ENCODE measurements at places on chromosomes 1 and 21.
A peak's percentile ranks its signal among the peaks of the same experiment; 100 is the strongest.

DNA sequence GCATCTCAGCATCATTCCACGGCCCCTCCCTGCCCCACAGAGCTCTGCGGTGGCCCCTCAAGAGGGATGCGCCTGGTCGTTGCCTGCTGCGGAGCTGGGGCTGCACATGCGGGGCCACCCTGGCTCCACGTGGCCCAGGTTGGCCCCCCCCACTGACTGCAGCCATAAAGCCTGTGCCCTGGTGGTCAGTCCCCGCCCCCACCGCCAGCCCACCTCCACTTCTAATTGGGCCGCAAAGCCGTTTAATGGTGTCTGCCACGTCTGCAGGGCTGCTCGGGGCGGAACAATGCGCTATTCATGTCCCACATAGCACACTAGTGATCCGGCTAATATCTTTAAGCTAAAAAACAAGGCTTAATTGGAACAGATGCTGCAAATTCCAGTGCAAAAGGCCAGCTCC lies 33.5 kb upstream of the ACTRT2 start:
- no peak for DNase-seq

DNA sequence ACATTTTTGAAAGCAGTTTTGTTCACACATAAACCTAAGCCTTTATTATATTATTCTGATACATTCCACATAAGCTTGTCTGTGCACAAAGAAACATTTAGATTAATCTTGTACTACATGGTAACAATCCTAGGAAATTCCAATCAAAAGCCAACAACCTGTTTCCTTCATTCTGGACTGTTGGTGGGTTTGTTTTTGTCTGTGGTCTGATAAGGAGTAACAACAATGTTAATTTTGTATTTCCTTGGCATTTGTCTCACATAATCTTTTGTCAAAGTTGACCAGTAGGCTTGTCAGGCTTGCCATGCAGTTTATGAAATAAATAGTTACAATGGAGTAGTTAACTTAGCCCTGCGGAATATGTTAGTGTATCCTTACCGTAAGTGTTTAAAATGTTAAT lies 183.3 kb downstream of the DHRS3 start:
- no peak for DNase-seq

- peak; percentile 60 for DNase-seq
These were observed 17.1 kb upstream of the PRRC2C start for GRCh38 chr1:171468120-171468750.

- no peak for DNase-seq
These were observed 144.2 kb upstream of the BEND5 start for GRCh38 chr1:48920851-48921250.

DNA sequence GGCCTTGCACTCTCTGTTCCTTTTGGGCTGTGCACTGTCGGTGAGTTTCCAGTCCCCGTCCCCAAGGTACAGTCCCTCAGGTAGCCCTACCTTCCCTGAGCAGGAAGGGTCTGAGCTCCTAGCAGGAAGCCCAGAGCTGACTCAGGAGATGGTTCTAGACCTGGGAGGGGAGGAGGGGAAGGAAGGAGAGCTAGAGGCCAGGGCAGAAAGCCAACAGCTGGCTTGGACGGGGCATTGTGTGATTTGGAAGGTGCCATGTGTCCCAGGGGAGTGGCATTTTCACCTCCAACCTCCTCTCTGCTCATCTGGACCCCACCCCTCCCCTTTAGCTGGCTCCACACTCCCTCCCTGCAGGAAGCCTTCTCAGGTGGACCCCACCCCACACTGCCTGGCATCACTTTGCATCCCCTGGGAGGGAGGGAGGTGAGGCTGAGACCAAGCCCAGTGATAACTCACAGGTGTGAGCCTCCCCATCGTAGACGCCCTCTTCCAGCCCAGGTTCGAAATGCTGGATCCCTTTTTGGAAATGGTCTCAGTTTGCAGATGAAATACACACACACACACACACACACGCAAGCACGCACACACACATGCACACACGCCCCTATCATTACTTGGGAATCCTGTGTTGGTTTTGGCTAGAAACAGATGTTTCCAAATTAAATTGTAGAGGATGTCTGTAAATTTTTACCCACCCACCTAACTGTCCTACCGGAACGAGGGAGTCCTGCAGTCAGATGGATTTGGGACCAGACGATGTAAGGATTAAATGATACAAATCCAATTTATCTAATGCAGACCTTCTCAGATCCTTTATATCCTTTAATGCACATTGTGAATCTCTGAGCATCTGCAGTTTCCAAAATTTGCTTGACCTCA lies 19.7 kb upstream of the IFNLR1 start:
- no peak for DNase-seq

DNA sequence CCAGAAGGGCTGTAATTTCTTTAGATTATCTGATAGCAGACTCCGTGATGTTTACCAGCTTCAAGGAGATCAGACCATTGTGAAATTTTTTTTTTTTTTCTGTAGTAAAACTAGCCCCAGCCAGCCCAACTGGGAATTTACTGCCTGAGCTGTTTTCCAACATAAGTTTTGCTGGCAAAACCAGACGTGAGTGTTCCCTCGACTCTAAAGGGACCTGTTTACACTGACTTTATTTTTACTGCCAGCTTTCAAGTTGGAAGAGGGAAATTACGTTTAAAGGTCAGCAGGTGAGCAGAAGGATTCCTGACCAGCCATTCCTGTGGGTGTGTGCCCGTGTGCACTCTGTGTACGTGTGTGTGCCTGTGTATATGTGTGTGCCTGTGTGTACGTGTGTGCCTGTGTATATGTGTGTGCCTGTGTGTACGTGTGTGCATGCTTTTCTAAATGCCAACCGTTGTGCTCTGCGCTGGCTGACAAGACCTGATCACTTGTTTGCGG lies 374 bp downstream of the MAB21L3 start:
- no peak for DNase-seq
